ENCODE measurements at places on chromosomes 3 and 15.

GRCh38 chr15:45732662-45733061, 97.8 kb downstream of the SQOR start:
- no peak for DNase-seq

DNA sequence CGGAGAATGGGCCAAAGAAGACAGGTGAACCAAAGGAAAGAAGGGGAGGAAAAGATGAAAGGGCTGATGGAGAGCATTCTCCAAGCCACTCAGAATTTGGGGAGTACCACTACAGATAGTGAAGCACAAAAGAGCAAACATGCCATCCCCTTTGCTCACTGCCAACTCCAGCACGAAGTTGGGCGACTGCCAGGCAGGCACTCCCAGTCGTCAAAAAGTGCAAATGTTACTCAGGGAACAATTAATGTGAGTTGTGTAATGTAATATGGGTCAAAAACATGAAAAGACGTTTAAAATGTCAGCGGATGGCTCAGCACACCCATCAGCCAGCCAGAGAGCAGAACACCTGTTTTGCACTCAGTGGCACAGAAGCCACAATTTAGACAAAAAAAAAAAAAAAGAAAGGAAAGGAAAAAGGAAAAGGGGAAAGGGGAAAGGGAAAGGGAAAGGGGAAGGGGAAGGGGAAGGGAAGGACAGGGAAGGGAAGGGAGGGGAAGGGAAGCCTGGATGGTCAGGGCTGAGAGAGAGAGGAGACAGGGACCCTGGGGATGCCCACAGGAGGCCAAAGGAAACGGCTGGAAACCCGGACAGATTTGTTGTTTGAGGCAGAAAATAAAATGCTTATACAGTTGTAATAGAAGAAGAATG, 82.7 kb downstream of the COL8A1 start:
- DNase-seq = no peak

DNA sequence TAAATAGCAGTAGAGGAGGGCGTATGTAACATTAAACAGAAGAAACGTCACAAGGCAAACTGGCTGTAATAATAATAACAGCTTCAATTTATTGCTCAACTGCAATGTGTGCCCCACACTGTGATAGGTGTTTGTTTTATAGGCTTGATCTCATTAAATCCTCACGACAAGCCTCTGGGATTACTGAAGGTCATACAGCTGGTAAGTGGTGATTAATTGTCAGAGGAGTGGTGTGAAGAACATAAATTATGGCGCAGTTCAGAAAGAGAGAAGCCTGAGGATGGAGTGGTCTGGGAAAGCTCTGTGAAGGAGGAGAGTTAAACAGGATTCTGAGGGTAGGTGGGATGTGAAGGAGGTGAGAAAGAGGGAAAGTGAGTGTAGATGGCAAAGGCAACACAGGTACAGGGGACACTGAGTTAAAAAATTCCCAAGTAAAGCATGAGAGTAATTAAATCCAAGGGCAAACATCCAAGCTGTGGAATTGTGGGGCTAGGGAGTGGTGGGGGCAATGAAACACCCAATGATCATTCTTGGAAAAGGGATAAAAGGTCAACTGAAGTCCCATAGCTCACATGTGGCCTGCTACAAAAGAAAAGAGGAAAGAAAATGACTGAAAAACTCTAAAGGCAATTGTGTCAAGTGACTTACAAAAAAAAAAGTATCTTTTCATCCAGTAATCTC, 16.5 kb upstream of the GLCE start:
- no peak for DNase-seq

GRCh38 chr3:11120091-11120805, 34.0 kb upstream of the HRH1 start:
- no peak for DNase-seq

DNA sequence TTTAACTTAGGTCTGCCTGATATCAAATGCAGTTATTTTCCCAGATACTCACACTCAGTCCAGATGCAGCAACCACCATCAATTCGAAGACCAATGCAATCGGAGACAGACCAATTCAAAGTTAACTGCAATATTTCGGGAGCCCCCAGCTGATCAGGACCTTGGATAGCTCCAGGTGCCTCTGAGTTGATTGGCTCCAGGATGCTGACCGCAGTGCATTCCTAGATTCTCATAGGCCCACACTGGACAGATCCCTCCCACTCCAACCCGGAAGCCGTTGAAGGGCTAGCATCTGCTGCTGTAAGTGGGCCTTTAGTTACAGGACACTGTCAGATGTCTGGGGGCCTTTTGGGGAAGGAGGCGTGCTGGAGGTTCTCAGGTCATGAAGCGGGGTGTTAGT, 89.5 kb upstream of the ATP2B2 start:
- peak; percentile 46 for DNase-seq

DNA sequence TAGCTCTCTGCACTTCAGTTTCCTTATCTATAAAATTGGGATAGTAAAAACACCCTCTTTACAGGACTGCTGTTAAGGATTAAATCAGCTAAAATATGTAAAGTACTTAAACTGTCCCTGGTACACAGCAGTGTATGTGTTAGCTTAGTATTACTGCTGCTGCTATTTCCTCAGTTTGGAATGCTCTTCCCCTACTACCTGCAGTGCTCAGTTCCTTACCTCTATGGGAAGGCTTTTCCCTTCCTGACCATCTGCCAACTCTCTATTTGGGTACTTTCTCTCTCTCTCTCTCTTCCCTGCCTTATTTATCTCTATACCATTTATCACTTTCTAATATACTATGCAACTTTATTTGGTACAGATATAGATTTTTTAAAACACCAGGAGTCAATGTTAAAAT, 26.5 kb downstream of the KPNA4 start:
- DNase-seq = no peak

DNA sequence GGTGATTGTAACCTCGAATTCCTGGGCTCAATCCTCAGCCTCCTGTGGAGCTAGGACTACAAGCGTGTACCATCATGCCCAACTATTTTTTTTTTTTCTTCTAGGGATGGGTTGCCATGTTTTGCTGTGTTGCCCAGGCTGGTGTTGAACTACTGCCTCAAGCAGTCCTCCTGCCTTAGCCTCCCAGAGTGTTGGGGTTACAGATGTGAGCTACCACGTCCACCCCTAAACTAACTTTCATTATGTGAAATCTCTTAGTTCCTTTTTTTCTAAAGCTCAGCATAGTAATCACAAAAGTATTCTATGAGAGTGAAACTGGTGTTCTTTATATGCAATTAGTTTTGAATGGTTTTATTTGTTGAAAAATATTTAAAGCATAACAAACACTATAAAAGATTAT, 92.1 kb downstream of the XRN1 start:
- DNase-seq = no peak

DNA sequence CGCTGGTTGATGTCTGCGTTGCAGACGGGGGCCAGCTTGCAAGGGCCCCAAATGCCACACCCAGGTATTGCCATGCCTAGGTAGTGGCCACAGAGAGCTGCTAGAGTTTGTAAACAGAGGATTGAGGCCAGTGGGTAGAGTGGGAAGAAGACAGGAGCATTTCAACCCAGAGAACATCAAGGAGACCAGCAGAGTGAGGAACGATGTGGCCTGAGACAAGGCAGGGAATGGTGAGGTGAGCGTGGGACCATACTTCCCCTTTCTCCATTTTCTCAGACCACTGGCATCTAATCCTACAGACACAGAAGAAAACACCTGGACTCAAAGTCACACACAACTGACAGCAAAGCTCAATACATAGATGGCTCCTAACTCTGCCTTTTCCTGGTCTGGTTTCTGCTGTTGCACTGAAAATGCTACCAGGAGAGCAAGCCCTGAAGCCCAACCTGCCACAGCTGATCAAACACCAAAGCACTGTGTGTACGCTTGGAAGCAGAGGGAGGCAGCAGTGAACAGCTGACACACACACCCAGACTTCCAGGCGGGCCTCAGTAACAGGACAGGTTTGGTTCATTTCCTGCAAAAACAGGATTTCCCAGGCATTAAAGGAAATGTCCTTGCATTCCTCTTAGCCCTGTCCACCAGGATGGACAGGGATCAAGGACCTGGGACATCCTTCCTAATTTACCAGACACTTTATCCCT, 1.6 kb downstream of the FAM174B start:
- no peak for DNase-seq

- no peak for DNase-seq
Observed at GRCh38 chr3:120070263-120070981, 23.8 kb downstream of the GSK3B start.

GRCh38 chr3:42991341-42992315, 12.5 kb downstream of the GASK1A start:
- DNase-seq = no peak

GRCh38 chr15:77035999-77036471, 34.9 kb downstream of the TSPAN3 start:
- no peak for DNase-seq

DNA sequence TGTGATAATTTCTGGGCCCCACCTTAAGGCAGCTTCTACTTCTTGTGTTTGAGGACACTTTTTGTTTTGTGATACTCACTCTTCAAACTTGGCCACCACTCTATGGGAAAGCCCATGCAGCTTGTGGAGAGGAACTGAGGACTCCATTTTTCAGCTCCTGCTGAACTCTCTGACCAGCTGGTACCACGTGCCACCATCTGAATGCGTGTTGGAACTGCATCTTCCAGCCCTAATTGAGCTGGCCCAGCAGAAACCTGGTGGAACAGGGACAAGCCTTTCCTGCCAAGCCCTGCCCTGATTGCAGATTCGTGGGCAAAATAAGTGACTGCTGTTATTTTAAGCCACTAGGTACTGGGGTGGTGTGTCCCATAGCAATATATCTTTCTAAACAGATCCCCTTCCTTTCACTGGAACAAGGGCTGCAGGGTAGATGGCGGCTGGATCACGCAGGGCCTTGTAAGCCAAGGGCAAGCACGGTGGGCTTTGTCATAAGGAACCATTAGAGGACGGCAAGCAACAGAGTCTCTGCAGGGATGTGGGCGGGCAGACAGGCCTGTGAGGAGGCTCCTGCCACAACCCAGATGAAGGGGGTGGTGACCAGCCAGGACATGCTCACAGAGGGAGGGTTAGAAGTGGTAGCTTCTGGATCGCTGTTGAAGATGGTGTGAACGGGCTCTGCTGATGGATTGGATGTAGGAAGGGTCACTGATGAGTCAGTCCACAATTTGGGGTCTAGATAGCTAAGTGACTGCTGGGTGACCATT, 9.5 kb downstream of the H1-8 start:
- no peak for DNase-seq

- DNase-seq = peak; percentile 84
Observed at GRCh38 chr15:69475769-69476358, 23.2 kb downstream of the RPLP1 start.

DNA sequence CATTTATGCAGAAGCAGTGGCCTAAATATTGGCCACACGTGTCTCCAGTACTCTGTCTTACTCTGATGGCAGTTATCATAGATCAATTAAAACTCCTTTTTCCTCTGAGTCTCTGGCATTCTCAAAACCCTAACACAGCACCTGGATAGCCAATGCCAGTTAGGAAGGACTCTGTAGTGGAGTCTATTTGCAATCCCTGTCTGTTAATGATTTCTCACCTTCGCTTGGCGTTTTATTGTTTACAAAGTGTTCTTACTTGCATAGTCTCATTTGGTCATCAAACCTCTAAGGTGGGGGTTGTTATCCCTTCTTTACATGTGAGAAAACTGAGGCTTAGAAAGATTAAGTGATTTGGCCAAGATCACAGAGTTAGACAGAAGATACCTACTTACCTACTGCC, 258.8 kb downstream of the IL5RA start:
- DNase-seq = no peak

DNA sequence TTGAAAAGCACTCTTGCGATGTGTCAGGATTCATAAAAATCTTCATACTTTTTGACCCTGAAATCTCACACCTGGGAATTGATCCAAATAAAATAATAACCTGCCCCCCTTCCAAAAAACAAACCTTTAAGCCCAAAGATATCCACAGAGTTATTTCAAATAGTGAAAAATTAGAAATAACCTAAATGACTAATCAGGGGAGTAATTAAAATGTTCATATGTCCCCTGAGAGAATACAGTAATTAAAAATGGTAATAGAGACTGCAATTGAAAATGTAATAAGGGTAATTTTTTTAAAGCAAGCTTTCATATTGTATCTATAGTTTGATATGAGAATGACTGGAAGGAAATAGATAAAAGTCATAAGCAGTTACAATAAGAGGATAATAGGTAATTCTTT, 68.0 kb downstream of the CALML4 start:
- no peak for DNase-seq

- DNase-seq = no peak
Observed at GRCh38 chr15:67406257-67406861, 114.6 kb upstream of the C15orf61 start.

GRCh38 chr3:16252243-16252978, 12.3 kb downstream of the DPH3 start:
- no peak for DNase-seq

- DNase-seq = no peak
Observed at GRCh38 chr15:29087521-29088285, 181.9 kb downstream of the NSMCE3 start.

DNA sequence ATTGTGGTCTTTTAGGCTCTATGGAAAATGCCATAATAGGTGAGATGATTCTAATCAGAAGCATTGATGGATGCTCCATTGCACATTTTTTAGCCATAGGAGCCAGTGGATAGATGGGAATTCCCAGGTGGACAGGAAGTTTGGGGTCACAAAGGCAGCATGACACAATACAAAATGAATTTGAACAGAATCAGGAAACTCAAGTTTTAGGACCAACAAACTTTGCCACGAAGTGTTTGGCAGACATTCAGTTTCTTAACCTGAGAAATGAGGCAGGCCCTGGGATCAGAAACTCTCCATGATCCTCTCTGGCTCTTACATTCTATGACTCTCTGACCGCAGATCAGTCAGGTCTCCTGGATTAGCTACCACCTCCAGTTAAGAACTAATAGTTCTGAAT, 275.4 kb downstream of the TIGIT start:
- no peak for DNase-seq

GRCh38 chr3:31203960-31204795, 309.7 kb upstream of the GADL1 start:
- DNase-seq = no peak

GRCh38 chr3:61561374-61562041, at the start of gene PTPRG:
Gene PTPRG (plus strand): TSS chr3:61561571. CDS start chr3:61562288, 717 bp downstream.
- DNase-seq = peak; percentile 34

- DNase-seq = no peak
Observed at GRCh38 chr15:99502182-99502581, 63.6 kb upstream of the MEF2A start.

- DNase-seq = no peak
Observed at GRCh38 chr15:73156431-73157191, 104.3 kb downstream of the NEO1 start.

GRCh38 chr3:152047465-152047864, 174.0 kb downstream of the SUCNR1 start:
- no peak for DNase-seq

- DNase-seq = no peak
Observed at GRCh38 chr3:12893247-12893646, 51.9 kb upstream of the RPL32 start.

DNA sequence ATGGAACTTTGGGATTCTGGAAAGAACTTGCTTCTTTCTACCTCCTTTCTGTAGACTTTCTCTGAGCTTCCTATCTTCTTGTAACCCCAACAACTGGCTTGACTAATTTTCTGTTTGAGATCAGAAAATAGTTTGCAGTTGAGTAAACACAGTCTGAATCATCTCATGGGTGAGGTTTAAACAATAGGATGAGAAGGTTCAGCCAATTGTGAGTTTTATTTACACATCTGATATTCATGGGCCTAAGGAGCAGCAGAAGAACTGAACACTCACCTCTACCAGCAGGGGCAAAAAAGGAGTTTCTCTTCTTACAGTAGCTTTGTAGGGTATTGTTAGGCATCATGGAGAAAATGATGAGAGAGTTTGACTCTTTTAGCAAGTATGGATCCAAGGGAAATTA, 54.2 kb downstream of the DTWD1 start:
- DNase-seq = no peak

GRCh38 chr15:88788816-88789215, 14.4 kb upstream of the ACAN start:
- DNase-seq = no peak
